GM12878 (cell line): ENCODE measurements at places on chromosomes 16 and 17. TPM values are rescaled to one million over a fixed set of nuclear protein-coding genes. Genes with fewer than 3 reads are reported as not detected.

CES3 gene
- 1.9 and 3.1 TPM in 2 replicates for total RNA-seq

SECTM1 gene
- total RNA-seq: 0.08 TPM in 1 of 2 replicates, not detected in the other

MYH1 gene
- total RNA-seq: not detected in 2 replicates

DNA sequence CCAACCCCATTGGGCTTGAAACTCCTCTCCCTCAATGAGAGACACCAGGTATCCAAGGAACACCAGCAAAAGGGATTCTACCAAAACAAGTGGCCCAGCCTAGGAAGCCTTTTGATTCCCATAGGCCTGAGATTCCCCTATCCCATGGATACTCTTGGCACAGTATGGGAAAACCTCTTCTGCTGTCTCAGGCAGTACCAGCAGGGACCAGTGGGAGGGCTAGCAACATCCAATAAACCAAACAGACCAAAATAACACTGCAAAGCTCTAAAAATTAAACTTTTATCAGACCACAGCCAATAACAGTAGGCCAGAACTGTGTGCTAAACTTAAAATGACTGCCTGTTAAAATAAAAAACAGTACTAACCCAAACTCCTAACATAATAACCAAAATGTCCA is 153.9 kb upstream of the CES5A start:
- H3K27ac ChIP-seq: no peak overlapping the region
- H3K27me3 ChIP-seq: peaks cover 2% of the 10 kb centered on the region
- H3K4me1 ChIP-seq: no peaks in the 10 kb centered on the region
- DNase-seq: no peak

DNA sequence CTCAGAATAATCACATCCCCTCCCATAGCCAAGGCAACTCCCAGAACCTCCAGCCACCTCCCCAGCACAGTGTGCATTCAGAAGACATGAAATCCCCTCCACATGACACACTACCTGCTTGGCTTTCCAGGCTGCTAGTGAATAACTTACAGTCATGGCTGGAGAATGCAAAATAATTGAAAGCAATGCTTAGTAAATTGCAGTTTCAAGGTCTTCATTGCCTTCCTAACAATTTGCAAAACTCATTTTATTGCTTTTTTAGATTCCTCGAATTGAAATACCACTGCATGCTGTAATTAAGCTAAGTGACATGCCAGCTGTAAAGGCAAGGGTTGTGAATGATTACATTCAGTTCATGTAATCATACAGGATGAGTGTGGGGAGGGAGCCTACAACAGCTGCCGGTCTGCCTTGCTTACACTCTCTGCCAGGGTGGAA is 29.0 kb upstream of the HOXB13 start:
- peaks cover 18% of the 10 kb centered on the region for H3K27me3 ChIP-seq
- H3K4me3 ChIP-seq: no peak overlapping the region
- H3K27ac ChIP-seq: no peak overlapping the region
- H3K4me1 ChIP-seq: no peaks in the 10 kb centered on the region
